ENCODE measurements at places on chromosomes 4 and X.

GRCh38 chr4:101169044-101170014 is 178.0 kb downstream of the PPP3CA start:
- peak; percentile 49 for DNase-seq

DNA sequence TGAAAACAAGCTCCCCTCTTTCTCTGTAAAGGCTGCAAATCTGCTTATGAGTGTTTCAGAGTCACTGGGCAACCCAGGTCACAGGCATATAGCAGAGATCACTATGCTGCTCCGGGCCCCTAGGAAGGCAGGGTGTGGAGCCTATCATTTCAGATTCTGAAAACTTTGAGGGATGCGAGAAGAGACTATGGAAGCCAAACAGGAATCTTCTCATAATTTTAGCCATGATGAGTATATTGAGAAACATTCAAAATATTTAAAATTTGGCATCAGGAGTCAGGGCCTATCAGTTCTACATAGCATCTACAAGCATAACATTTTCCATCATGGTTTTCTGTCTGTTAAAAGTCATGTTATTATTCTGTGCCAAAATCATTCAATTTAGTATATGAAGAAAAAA is 61.7 kb upstream of the ATXN3L start:
- no peak for DNase-seq

DNA sequence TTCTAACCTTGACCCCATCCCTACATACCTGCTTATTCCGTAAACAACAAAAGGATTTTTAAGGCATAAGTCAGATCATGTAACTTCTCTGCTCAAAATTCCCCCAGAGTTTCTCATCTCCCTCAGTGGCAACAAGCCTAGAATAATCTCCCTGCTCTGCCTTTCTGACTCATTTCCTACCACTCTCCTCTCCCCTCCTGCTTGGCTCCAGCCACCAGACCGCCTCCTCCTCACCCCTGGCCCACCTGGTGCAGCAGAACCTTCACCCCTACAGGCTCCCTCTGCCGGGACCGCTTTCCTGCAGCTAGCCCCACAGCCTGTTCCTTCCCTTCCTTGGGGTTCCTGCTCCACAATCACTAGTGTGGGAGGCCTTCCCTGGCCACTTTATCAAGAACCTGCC is 32.1 kb downstream of the TSPAN5 start:
- DNase-seq, result no peak

DNA sequence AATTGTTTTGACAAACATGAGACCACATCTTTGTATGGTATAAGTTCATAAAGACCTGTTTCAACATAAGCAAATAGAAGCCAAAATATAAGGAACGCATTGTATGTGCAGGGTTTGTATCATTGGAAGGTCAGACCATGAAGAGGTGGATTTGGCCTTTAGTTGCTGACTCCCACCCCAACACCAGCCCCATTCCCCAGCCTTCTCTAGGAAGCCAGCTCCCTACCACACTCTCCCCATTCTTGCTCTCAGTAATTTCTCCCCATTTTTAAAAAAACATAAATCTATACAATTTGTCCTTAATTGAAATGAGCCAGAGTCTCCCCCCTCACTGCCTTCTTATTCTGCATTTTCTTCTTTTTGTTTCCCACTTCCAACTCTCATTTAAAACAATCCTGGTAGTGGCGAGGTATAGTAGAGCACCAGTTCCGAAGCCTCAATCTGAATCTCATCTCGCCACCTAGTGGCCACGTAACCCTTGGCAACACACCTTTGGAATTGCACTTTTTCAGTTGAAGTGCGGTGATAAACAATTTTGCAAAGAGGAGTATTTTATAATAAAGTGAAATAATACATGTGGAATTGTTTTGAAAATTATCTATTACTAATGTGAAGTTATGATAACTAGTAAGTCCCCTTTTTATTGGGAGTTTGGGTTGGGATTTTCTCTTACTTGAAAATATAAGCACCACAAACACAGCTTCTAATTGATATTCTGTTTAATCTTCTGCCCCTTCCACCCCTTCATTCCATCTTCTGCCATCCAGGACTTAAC is 126.6 kb downstream of the ASB9 start:
- peak; percentile 45 for DNase-seq

Data from CD4-positive, CD25-positive, alpha-beta regulatory T cell (primary cell).